Kidney (tissue), 22 donors: ENCODE measurements at places on chromosomes 6 and 20. TPM values are rescaled to one million over a fixed set of nuclear protein-coding genes. Genes with fewer than 3 reads are reported as not detected.
A peak's percentile ranks its signal among the peaks of the same experiment; 100 is the strongest.

DNA sequence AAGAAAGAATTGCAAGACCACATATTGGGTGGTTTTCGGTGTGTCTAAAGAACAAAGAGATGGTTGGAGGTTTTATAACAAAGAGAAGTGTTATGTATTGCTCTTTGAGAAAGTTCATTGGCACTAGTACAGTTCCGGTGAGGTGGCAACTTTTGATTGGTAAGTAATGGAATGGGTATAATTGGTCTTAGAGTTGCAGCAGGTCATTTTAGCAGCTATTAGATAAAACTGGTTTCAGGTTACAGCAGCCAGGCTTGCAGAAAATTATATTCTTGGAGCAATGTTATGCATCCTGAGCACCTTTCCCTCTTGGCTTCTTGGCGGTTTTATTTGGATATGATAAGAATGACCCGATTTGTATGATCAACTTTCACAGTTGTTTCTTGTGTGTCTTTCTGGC is 12.3 kb upstream of the SSTR4 start:
- H3K27me3 ChIP-seq = no peaks in the 10 kb centered on the region
- no peaks in the 10 kb centered on the region for H3K4me1 ChIP-seq
- no peak overlapping the region for H3K4me3 ChIP-seq
- H3K36me3 ChIP-seq = no peaks in the 10 kb centered on the region

DNA sequence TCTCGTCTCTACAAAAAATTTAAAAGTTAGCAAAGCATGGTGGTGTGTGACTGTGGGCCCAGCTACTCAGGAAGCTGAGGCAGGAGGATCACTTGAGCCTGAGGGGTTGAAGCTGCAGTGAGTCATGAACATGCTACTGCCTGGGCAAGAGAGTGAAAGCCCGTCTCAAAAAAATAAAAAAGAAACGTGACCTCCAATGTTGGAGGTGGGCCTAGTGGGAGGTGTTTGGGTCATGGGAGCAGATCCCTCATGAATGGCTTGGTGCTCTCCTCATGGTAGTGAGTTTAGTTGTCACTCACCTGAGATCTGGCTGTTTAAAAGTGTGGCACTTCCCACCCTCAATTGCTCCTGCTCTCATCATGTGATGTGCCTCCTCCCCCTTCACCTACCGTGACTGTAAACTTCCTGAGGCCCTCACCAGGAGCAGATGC is 24.3 kb downstream of the RBL1 start:
- DNase-seq = no peak
- H3K4me3 ChIP-seq = no peak overlapping the region
- no peaks in the 10 kb centered on the region for H3K36me3 ChIP-seq
- H3K27ac ChIP-seq = no peak overlapping the region
- no peaks in the 10 kb centered on the region for H3K27me3 ChIP-seq

- peak overlapping the region; percentile 35 for H3K27ac ChIP-seq
- DNase-seq = no peak
- no peaks in the 10 kb centered on the region for H3K27me3 ChIP-seq
Measured at GRCh38 chr6:139846538-139847456, 472.3 kb upstream of the CITED2 start.

DNA sequence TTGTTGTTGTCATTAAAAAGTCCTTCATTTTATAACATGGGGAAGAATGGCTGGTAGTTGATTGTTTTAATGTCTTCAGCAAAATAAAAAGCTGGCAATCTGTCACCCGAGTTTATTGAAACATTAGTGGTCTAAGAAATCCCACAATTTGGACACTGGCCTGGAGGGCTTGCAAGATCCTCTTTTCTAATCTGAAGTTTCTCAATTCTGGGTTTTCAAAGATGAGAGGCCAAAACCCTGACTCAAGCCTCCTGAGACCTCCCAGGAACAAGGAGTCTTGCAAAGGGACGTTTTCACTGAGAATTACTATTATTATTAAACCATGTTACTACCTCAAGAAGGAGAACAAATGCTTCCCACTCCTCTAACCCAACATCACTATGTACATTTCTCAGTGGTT is 19.5 kb downstream of the MAP1LC3A start:
- H3K4me3 ChIP-seq = no peak overlapping the region
- no peak for DNase-seq
- peaks cover 3% of the 10 kb centered on the region for H3K4me1 ChIP-seq
- H3K27me3 ChIP-seq = no peaks in the 10 kb centered on the region
- H3K36me3 ChIP-seq = no peaks in the 10 kb centered on the region

- no peaks in the 10 kb centered on the region for H3K4me1 ChIP-seq
- no peaks in the 10 kb centered on the region for H3K27me3 ChIP-seq
- no peak overlapping the region for H3K27ac ChIP-seq
Measured at GRCh38 chr20:56859801-56860261, 230.7 kb downstream of the TFAP2C start.

- no peaks in the 10 kb centered on the region for H3K27me3 ChIP-seq
- H3K27ac ChIP-seq = no peak overlapping the region
- no peaks in the 10 kb centered on the region for H3K36me3 ChIP-seq
- no peak overlapping the region for H3K4me3 ChIP-seq
Measured at GRCh38 chr6:152943260-152943897, 39.5 kb downstream of the FBXO5 start.

GRCh38 chr6:39471954-39472659 is 149.6 kb upstream of the KCNK16 start:
- H3K27me3 ChIP-seq = no peaks in the 10 kb centered on the region
- H3K36me3 ChIP-seq = no peaks in the 10 kb centered on the region
- DNase-seq = no peak
- H3K4me3 ChIP-seq = no peak overlapping the region
- no peaks in the 10 kb centered on the region for H3K4me1 ChIP-seq

- no peak overlapping the region for H3K27ac ChIP-seq
- no peaks in the 10 kb centered on the region for H3K27me3 ChIP-seq
- no peaks in the 10 kb centered on the region for H3K36me3 ChIP-seq
- no peak for DNase-seq
- H3K4me1 ChIP-seq = no peaks in the 10 kb centered on the region
- H3K4me3 ChIP-seq = no peak overlapping the region
Measured at GRCh38 chr6:135144673-135145062, 36.4 kb upstream of the MYB start.

- H3K36me3 ChIP-seq = no peaks in the 10 kb centered on the region
- no peak overlapping the region for H3K27ac ChIP-seq
- no peak for DNase-seq
- no peaks in the 10 kb centered on the region for H3K27me3 ChIP-seq
- H3K4me1 ChIP-seq = no peaks in the 10 kb centered on the region
- H3K4me3 ChIP-seq = no peak overlapping the region
Measured at GRCh38 chr6:53766930-53767329, 27.9 kb upstream of the LRRC1 start.

- no peak overlapping the region for H3K4me3 ChIP-seq
- no peak for DNase-seq
- H3K27ac ChIP-seq = no peak overlapping the region
- H3K27me3 ChIP-seq = no peaks in the 10 kb centered on the region
- H3K4me1 ChIP-seq = no peaks in the 10 kb centered on the region
Measured at GRCh38 chr6:77025736-77026223, 437.5 kb downstream of the HTR1B start.

The AVP gene
- not detected for total RNA-seq

The CYP24A1 gene
- 39.0 TPM for total RNA-seq

The STMND1 gene
- not detected for total RNA-seq

The PXMP4 gene
- total RNA-seq = 11.6 TPM

The CAPN11 gene
- total RNA-seq = 2.3 TPM

The LY6G5B gene
- 15.1 TPM for total RNA-seq
